ENCODE measurements at places on chromosomes 1 and 21.

GRCh38 chr21:43588957-43589356, 70.3 kb downstream of the HSF2BP start:
- no peak for DNase-seq

DNA sequence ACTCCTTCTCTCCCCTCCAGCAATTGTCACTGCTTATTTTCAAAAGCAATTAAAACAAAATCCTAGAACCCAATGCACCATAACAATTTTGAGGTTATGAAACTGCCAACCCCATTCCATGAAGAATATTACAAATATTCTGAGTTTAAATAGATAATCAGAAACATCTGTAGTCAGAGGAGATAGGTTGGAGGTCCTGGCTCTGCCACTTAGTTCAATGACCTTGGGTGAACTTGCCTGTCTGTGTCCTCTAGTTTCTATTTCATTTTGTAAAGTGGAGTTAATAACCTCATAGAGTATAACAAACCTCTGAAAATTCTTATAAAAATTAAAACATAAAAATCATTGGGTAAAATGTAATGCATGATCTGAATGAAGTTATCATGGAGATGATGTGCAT, 164.6 kb downstream of the KCTD3 start:
- no peak for DNase-seq

DNA sequence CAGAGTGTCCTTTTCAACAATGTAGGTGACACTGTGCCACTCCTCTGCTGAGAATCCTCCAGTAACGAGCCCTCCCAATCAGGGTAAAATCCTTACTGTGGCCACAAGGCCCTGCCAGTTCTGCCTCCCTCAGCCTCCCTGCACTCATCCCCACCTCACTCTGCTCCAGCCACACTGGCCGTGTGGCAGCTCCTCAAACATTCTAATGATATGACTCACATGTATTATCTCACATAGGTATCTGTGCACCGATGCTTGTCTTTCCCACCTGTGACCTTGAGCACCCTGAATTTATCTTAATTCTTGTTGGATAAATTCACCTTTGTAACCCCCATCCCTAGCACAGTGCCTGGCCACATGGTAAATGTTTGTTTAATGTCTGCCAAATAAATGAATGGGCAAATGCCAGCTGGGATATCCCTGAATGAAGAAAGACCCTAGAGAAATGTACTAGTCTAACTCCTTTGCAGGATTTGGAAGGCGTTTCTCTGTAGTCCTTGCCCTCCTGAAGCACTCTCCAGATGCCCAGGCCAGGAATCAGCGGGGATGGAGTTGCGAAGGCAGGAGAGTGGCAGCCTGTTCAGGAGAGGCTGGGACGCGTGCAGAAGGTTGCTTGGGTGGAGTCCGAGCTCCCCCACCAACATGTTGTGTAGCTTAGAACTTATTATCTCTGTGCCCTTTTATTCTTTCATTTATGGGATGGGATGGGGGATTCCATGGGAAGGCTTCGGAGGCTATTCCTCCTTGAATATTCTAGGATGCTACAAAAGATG, 106.0 kb downstream of the TMEM53 start:
- no peak for DNase-seq

DNA sequence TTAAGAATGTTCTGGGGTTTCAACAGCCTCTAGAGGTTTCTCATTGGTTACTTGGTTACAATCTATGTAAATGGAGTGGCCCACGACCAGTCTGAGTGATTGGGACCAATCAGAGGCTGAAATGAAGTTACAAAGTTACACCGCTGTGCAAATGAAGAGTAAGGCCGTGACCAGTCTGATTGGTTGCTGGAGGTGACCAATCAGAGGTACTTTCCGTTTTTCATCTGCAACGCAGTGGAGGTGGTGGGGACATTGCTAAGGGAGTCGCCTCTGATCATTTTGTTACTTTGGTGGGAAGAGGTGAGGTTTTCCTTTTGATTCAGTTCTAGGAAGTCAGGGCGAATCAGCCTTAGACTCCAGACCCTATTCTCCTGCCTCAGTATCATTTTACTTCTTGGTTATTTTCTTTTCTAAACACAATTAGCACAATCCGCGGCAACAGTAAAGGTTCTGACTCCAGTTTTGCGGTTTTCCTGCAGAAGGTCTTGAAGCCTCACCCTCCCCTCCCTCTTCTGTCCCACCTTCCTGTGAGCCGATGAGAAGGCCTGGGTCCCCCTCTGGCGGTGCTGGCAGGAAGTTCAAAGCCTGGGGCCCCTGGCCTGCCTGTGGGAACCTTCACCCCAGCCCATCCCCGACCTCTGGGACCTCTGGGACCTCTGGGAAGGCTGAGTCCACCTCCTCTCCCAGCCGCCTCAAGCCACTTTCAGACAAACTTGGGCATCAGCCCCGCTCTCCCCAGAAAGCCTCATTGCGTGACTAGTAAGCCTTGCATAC, 38.7 kb upstream of the TTC34 start:
- DNase-seq: peak; percentile 42

DNA sequence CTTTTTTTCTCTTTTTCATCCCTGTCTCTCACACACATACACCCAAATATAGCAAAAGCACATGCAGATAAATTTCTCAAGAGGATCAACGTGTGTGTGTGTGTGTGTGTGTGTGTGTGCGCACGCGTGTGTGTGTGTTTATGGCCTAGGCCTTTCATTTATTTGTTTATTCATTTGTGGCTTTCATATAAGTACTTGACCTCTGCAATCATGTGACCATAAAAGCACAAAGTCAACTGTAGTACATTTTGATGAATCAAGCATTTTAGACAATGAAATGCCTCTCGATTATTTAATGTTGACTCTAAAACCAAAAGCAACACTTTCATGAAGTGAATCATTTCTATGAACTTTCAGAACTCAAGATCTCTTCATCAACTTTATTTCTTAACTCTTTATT, 194.1 kb upstream of the ADGRL2 start:
- no peak for DNase-seq

DNA sequence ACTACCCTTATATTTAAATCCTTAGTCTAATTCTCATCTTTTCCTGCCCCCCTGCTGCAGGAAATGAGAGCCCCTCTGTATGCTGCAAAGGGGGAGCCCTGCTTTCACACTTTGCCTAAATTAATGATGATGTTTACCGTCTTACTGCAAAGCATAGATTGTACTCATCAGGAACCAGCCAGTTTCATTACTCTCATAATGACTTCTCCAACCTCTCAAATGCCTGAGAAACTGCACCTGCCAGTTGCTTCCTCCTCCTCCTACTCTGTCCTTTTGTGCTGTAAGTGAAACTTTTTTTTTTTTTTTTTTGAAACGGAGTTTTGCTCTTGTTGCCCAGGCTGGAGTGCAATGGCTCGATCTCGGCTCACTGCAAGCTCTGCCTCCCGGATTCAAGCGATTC, 101.7 kb downstream of the ADSS2 start:
- DNase-seq: no peak

DNA sequence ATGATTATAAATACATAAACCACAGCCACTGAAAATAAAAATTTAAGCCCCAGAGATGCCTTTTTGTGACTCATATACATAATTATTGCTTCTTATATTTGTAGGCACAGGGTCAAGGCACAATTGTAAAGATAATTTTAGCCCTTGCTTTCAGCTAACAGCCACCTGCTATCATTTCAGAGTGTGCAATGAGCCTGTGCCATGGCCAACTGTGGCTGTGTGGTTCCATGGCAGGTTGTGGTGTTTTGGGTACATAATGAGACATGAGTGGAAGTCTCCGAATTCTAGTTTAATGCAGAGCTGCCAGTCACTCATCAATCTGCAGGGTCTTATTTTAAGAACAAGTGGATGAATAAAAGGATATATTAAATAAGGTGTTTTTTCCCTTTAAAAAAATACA, 346.9 kb upstream of the SNX7 start:
- no peak for DNase-seq

DNA sequence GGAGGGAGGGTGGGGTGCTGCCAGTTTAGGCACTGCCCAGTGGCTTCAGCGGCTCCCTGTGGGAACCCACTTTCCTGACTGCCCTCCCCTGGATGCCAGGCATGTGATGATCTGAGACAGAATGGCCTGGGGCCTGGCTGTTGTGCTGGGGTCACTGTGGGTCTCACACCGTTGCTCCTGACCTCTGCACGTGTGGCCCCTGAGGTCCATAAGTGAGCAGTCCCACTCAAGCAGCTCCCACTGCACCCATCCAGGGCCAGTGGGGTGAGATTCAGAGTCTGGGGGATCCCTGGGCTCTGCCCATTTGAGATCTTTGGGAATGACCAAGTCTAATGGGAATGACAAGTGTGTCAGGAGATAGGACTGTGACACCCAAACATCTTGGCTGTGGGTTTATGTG, 18.0 kb downstream of the PODN start:
- no peak for DNase-seq

- DNase-seq: no peak
These were observed 32.8 kb upstream of the SLC45A1 start for GRCh38 chr1:8285103-8285502.

DNA sequence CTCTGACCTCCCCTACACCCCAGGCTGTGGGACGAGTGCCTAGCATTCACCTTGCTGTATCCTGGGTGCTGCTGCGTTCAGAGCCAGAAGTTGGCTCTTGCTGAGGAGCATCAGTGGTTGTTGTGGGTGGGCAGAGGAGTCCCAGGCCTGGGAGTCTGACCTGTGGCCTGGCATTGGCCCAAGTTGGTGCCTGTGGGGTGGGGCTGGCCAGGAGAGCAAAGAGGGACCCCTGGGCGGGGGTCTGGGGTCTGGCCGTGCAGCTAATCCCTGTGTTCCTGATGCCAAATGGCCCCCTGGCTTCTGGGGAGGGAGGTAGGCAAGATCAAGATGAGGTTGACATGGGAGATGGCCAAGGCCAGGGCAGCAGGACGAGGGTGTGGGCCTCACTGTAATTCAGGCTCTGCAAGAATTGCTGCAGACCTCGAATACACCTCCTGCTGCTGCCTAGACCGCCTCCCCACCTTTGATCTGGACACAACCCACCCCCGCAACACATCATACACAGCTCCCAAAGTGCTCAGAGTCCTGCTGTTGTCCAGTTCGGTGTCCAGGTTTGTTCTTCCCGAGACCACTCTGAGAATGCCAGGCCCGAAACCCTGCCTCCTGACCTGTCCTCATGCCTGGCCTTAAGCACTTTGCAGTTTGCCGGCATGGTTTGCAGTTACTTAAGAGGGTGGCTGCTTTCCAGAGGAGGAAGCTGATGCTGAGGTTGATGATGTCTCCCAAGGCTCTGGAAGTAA, 28.7 kb downstream of the CDK18 start:
- no peak for DNase-seq

- no peak for DNase-seq
These were observed 1233.3 kb upstream of the B3GALT2 start for GRCh38 chr1:194419721-194420120.

- no peak for DNase-seq
These were observed 356.3 kb upstream of the C1orf174 start for GRCh38 chr1:4256351-4256750.

DNA sequence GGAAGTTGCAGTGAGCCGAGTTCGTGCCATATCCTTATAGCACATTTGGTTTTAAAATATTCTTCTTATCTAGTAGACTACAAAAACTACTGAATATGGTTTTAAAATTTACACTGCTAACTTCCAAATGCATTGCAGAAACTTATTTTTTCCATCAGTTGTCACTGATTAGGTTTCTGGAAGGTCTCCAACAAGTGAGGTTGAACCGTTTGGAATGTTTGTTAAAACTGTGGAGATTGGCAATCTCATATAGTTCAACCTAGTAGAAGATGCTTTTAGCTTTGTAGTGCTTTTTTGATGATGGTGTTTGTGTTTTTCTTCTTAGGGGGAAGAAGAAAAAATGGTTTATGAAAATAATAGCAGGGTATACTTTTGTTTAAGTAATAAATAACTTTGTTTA, 12.9 kb downstream of the CENPF start:
- DNase-seq: no peak

DNA sequence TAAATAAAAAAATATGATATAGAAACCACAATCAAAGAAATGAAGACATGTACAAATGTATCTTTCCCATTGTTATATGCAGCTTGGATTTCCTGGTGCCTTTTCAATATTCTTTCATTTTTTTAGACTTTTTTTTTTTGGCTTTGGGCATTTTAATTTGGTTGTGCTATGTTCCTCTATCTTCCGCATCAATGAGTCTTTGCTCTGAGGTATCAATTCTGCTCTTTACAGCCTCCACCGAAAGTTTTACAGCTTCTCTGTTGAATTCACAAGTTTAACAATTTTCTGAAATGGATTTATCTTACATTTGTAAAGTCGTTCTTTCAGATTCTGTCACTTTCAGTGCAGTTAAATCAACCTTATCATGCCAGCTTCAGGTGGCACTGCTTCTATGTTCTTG, 50.5 kb downstream of the OMA1 start:
- DNase-seq: no peak

- DNase-seq: no peak
These were observed 101.8 kb upstream of the LPGAT1 start for GRCh38 chr1:211932231-211932932.

- no peak for DNase-seq
These were observed 42.1 kb downstream of the KIAA1614 start for GRCh38 chr1:180954801-180955165.

- DNase-seq: no peak
These were observed 603 bp upstream of the DHRS3 start for GRCh38 chr1:12618661-12618964.

- DNase-seq: no peak
These were observed 109.0 kb upstream of the ETV3 start for GRCh38 chr1:157247005-157247763.

GRCh38 chr1:217484871-217485270, 146.0 kb downstream of the GPATCH2 start:
- no peak for DNase-seq

DNA sequence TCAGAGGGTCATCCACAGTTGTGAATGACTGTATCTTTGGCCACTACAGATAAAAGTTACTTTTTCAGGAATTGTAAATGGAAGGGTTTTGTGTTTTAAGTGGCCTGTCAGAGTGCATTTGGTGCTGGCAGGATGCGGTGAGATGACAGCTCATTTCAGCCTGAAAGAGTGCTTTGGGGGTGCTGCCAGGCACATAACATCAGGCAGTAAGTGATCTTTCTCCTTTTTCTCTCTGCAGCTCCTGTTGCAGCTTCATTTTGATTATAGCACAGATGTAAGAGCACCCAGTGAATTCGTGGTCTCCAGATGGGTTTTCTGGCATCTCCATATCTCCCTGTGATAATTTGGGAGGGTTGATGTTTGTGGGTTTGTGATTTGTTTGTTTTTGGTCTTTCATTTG, 14.8 kb upstream of the FAM163A start:
- no peak for DNase-seq

DNA sequence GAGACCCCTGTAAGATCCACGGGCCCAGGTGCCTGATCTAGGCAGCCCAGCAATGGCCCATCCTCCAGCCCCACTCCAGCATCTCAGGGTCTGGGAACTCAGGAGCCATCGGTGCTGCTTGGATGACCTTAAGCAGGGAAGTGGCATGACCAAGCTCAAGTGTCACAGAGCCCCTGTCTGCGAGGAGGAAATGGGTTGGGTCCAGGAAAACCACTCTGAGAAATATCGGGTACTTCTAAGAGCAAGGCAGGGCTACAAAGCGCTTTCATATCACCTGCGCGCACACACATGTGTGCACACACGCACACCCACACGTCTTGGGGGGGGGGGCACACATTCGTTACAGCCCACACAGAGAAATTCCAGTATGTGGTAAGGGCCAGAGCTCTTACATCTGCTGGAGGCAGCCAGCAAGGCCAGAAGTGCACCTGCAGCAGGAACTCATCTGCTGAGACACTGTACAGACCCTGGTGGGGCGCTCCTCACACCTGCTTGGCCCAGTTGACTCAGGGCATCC, 32.6 kb upstream of the SPOCD1 start:
- peak; percentile 11 for DNase-seq
